Inflammatory macrophage treated with lipopolysaccharide for 4 hours (primary cell): ENCODE measurements at places on chromosomes 2 and 18.

GRCh38 chr2:126381091-126381490 is 274.9 kb upstream of the GYPC start:
- no peak for DNase-seq

GRCh38 chr18:48228301-48228715 is 180.9 kb downstream of the ZBTB7C start:
- peak; percentile 35 for DNase-seq

DNA sequence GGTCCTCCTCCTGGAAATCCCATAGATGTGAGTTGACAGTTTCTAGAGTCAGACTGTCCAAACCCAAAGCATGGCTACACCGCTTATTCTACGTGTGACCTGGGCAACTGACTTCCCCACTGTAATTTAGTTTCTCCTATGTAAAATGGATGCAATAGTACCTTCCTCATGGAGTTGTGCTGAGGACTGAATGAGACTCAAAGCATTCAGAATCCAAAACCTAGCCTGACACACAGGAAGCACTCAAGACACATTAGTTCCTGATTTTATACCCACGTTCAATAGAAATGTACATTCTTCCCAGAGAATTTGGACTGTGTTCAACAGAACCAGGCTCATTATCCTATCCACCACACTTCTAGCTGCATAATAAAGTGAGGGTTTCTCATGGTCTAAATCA is 88.8 kb downstream of the STK39 start:
- no peak for DNase-seq

DNA sequence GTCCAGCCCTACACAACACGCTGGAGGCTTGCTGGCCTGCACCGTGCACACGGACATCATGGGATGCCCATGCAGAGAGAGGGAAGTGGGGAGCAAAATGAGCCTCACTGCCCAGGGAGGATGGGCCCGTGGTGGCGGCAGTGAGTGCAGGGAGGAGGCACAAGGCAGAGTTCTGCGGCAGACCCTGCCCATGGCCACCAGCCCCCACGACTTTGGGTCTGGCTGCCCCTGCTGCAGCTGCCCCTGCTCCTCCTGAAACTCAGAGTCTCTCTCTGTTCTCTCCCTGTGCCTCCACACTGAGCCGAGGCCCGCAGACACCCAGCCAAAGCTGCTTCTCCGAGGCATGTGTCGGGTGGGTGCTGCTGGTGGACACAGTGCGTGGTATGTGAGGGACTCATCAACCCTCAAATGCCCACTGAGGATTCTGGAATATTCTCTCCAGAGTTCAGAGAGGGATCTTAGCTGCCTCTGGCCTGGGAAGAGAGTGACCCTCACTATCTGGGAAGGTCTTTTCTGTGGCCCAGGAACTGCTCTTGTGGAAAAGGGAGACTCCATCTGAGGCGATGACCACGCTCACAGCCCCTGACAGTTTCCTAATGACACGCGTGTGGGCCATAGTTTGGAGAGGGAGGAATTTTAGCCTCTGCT is 45.1 kb upstream of the HPCAL1 start:
- no peak for DNase-seq

DNA sequence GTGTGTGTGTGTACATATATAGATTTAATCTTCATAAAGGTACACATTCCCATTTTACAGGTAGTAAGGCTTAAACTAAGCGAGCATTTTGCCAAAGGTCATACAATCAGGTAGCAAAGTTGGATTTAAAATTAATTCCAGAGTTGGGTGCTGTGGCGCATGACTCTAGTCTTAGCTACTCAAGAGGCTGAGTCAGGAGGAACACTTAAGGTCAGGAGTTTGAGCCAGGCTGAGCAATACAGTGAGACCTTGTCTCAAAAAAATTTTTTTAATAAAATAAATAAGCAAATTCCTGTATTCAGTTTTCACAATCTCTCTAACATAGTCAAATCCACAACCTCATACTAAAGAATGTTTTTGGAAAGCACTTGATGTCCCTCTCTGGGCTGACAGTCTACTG is 111.5 kb upstream of the LDLRAD4 start:
- no peak for DNase-seq

GRCh38 chr2:8534729-8535468 is 147.0 kb upstream of the ID2 start:
- DNase-seq, result peak; percentile 94

DNA sequence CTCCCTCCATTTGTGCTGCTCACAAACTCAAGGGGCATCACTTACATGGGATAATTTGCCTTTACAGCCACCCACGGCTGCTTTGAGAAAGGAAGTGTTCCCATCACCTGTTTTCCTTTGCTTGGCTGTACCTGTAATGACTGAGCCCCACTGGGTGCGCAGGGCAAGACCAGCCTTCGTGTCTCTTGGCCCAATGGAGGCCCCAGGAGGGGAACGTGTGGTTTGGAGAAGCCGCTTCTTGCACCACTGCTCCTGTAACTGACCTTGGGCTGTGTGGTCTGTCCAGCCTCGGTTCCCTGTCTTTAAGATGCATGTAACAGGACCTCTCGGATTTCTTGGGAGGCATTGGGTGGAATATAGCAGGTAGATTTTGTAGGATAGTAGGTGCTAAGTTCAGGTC is 41.1 kb downstream of the LDLRAD4 start:
- DNase-seq, result no peak

- DNase-seq, result no peak
These were observed 11.9 kb downstream of the IL18R1 start for GRCh38 chr2:102367331-102367971.

- DNase-seq, result no peak
These were observed 129.9 kb upstream of the CHST9 start for GRCh38 chr18:27314996-27315395.

DNA sequence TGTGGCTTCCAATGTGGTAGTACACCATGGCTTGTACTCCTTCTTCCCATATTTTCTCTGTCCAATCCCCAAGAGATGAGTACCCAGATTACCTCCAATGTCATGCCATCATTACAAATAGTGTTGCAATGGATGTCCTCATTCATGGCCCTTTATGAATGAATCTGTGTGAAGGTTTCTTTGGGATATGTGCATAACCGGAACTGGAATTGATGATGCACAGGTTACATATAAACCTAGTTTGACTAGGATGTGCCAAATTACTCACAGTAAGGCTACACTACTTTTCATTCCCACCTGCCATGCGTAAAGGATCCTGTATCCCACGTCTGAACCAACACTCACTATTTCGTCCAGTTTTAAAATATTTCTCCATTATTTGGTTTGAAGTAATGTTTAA is 173.9 kb upstream of the CXCR4 start:
- DNase-seq, result no peak

DNA sequence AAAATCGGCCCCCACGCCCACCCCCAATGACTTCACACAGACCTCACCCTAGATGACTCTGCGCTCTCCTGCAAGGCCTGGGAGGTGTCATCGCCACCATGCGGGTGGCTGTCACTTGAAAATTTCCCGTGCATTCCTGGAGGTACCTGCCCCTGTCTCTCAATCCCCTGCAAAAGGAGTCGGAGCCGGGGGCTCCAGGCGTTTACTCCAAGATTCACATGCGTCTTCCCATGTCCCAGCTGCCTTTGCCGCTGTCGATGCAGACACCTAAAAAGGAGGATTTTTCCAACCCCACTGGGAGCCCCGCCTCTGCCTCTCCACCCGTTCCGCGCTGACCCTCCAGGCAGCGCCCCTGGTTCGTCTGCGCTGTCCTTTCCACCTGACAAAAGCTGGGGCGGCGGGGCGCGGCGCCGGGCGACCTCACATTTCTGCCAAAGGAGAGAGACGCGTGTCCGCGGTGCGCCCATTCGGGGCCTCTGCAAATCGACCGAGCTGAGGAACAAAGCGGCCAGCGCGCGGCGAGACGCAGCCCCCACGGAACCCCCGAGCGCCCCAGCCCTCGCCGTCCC is 667 bp downstream of the REEP1 start:
- peak; percentile 5 for DNase-seq

GRCh38 chr2:145344076-145344724 is 824.3 kb upstream of the ZEB2 start:
- no peak for DNase-seq
